Kidney (tissue), 22 donors: ENCODE measurements at places on chromosomes 4 and X.
A peak's percentile ranks its signal among the peaks of the same experiment; 100 is the strongest.

DNA sequence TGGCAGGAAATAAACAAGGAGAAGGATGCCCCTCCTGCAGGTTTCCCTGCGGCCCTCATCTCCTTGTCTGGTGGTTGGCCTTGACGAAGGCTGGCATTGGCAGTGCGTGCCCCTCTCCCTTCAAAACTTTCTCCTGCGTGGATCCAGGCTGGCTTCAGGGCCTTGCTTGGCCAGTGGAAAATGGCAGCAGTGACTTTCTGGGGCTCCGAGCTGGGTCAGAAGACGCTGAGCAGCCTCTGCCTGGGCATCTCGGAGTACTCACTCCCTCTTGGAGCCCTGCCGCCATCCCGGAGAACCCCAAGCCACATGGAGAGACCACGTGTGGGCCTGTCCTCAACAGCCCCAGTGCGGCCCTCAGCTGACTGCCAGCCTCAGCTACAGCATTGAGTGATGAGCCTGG is 39.5 kb downstream of the ADRA2C start:
- no peak for DNase-seq

DNA sequence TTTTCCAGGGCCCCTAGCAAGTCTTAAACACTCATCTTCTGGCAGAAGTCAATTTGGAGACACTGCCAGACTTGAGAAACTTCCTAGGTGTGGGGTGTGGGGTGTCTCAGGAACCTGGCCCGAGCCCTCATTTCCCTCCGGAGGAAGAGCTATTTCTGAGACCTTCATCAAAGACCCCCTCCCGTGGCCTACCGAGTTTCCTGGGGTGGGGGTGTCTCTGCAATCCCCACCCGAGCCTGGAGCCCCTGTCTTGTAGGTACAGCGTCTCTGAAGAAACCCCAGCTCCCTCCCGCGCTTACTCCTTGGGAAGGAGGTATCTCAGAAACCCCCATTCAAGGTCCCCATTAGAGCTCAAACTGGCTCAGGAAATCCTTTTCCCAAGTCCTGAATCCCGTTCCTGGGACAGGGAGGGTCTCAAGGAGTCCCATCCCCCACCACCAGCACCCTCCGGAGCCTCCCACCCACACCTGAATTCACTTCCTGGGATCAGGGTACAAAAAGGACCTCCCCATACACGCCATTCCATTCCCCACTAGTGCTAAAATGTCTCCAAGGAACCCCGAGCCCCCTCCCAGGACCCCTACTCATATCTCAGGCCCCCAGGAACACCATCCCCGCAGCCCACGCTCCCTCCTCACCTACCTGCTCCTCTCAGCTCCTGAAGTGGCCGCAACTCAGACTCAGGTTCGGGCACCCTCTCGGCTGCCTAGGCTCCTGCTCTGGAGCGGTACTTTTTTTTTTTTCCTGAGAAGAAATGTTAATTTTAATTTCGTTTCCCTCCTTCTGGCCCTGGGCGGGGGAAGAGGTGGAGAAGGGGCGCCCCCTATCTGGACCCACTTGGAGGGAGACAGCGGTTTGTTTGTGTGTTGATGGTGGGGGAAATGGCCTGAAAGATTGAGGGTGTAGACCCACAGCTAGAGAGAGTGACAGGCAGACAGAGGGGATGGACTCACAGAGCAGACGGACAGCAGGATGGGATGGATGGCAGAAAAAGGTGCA is 1.1 kb downstream of the SLC38A5 start:
- DNase-seq: peak; percentile 44

GRCh38 chr4:123505095-123506010 is 108.8 kb downstream of the SPRY1 start:
- DNase-seq: peak; percentile 95

GRCh38 chr4:69787879-69788278 is 27.5 kb upstream of the SULT1B1 start:
- no peak for DNase-seq

DNA sequence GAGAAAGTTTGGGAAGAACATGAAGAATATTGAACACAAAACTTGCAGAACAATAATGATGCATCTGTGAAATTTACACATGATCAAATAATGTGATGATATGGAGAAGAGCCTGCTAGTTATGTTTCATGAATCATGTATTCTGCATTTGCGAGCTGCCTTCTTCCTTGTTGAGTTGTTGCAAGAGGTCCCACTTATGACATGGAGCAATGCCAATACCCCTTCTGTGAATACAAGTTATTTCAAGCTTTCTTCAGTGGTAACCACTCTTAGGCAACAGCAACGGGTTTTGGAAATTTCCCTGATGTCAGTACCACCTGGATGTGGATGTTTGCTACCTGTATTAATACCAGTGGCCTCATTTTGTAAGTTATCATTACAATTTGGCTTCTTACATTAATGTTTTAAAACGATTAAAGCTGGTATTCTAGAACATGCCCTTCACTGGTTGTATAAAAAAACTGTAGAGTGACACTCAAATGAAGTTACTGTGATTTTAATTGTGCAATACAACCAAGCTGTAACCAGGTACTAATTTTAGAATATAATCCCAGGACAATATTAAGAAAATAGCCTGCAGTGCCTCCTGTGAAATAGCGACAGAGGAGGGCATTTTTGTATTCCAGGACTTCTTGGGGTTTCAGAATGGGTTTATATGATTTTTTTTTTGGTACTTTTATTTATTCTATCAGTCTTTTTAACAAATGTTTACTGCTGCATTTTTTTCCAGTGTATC is 25.3 kb downstream of the IQCM start:
- DNase-seq: no peak

DNA sequence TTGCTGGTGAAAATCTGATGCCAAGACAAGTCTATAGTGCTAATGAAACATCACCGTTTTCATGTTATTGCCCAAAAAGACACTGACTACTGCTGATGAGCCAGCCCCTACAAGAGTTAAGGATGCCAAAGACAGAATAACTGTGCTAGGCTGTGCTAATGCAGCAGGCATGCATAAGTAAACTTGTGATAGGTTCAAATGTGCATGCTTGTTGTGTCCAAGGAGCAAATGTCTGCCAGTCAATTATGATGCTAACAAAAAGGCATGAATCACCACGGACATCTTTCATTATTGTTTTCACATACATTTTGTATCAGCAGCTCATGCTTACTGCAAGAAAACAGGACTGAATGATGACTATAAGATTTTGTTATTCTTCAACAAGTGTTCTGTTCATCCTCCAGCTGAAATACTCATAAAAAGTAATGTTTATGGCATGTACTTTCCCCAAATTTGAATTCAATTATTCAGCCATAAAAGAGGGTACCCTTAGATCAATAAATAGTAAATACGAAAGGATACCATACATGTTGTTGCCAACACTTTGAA is 306.9 kb upstream of the ARSJ start:
- no peak for DNase-seq

- DNase-seq: no peak
Observed at GRCh38 chrX:83759872-83760271, 101.1 kb upstream of the CYLC1 start.

GRCh38 chrX:16594490-16594889 is 55.5 kb upstream of the S100G start:
- no peak for DNase-seq

DNA sequence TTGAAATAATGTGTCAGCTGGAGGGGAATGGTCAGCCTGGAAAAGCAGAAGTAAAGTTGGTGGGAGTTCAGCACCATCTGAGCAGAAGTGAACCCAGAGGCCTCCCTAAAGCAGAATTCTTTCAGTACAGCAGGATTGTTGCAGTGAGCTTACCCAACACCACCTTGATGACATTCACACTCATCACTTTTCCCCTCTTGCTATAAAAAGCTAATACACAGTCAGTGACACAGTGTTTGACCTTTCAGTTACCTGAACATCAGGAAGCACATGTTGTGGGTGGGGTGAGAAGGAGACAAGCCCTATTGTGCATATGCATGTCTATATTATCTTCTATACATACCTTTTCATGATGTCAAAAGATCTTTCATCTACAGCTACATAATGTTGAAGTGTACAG is 624.7 kb upstream of the ZFP42 start:
- no peak for DNase-seq

DNA sequence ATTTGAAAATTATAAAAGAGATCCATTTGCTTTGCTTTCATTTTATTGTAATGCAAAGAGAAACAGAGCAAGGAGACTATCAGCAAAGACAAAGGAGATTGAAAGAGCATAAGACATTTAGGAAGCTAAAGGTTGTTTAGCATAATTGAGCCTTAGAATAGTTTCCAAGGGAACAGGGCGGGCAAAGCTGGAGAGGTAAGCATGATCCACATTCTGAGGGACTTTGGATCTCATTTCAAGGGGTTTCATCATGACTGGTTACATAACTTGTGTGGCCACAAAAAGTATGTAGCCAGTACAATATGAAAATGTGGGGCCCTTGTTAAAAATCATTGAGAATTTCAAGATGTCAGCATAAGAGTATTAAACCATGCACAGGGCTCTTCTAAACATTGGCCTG is 406.5 kb downstream of the RPA4 start:
- DNase-seq: no peak

DNA sequence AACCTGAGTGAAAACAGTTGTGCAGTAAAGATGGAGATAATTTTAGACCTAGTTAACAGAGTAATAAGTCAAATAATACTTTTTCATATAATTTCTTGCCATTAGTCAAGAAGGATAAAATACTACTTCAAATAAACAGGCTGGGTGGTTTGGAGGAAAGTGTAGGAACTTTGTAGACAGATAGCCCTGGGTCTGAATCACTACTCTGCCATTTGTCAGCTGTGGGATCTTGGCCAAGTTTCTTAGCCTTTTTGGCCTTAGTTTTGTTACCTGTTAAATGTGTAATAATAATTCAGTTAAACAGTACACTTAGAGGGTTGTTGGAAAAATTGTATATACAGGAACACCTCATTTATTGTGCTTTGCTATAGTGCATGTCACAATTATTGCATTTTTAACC is 163.7 kb downstream of the NPNT start:
- DNase-seq: no peak

- no peak for DNase-seq
Observed at GRCh38 chr4:52248820-52249219, 197.7 kb downstream of the SPATA18 start.

DNA sequence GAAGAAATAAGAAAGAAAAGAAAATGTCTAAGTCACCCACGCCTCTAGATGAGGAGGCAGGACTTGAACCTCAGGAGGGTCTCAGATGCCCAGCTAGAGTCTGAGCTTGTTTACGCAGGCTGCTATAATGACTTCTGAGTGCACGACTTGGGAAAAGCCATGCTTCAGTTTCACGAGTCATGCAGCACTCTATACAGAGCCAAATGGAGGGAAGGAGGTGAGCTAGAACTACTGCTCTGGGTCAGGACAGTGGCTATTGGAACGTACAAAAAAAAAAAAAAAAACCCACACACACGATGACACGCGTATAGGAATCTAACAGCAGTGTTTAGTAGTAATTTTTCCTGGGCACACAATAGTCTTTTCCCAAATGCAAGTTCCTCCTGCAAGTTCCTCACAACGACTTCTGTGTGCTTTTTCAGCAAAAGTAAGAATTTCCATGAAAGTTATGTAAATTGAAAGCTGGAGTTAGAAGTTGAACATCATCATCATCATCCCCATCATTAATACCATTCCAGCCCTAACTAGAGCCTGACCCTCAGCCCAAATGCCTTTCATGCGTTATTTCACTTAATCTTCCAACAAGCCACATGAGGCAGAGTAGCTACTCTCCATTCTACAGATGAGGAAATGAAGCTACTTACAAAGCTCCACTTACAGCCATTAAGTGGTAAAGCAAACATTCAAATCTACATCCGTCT is 36.6 kb downstream of the IRF2 start:
- no peak for DNase-seq

DNA sequence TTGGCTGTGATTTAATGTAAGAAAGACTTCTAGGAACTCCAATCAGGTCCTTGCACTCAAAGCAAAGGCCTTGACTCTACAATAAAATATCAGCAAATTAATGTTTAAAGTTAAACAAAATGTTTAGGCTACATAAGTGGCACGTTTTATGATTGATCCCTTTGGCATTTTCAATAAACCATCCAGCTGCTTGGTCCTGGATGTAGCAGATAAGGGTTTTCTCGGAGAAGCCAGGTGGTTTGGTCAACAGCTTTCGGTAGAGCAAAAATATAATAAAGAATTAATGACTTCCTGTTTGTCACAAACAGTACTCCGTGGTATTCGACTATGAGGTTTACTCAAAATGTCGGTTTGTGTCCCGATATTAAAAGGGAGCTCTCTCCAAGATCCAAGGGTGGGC is 95.8 kb downstream of the GEMIN8 start:
- no peak for DNase-seq
